ENCODE measurements at places on chromosomes 2 and 18.

- no peak for DNase-seq
These were observed 21.2 kb downstream of the GRB14 start for GRCh38 chr2:164599954-164600589.

GRCh38 chr2:136167721-136168475 is 49.9 kb upstream of the CXCR4 start:
- DNase-seq, result no peak

DNA sequence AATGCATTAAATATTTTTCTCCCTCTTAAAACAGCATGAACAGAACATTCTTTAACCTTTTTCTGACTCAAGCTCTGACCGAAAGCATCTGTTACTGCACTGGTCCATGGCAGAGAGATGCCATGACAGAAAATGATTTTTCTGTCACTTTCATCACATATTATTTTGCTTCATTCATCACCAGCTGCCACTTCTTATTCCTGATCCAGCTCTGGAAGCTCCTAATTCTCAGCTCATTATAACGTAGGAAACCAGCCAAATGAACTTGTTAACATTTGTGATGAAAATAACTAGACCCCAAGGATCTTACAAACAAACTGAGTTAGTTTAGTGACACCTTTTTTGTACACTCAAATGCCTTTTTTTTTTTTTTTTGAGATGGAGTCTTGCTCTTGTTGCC is 7.6 kb upstream of the CFLAR start:
- DNase-seq, result no peak

- no peak for DNase-seq
These were observed 874.4 kb downstream of the SUCLG1 start for GRCh38 chr2:83584672-83585071.

DNA sequence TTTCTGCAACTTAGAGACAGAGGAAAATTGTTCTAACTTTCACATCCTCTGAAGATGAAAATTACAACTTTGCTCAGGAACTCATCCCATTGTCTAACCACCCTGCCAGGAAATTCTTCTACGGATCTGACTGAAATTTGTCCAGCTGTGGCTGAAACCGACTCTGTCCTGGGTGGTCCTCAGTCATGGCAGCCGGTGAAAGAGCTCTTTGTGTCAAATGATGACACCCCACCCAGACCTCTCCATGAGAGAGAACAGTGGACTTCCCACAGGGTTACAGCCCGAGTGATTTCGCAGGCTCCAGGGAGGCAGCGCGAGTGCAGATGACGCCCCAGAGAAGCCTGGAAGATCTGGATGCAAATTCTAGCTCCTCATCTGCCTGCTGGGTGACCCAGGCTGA is 65.1 kb upstream of the TRIB2 start:
- DNase-seq, result no peak

DNA sequence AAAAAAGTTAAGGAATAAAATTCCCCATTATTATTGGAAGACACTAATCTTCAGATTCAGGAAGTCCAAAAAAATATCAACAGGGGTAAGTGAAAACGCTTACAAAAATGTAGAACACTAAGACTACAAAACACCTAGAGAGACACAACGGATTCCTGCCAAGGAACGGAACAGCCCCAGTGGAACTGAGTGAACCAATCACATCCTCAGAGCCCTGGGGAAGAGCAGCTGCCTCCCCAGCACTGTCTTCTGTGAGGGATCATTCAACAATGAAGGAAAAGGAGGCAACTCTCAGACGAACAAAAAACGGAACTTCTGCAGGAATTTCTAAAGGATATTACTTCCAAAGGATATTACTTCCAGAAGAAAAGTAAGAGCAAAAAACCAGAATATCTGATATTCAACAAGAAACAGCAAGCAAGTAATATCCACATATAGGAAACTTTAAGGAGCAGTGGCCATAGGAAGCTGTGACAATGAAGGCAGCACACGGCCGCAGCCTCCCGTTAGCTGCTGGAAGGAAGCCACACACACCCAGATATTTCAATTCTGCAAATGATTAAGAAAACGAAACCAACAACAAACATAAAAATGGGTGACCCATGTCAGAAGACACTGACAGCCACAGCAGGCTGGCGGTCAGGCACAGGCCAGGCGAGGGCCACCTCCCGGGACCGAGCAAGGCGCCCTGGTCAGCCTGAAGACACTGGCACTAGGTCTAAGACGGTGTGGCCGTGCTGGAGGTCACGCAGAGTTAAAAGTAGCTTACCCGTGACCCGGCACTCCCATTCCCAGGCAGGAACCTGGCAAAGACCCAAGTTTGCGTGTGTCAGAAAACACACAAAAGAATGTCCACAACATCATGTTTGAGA is 81.8 kb downstream of the HDAC4 start:
- DNase-seq, result no peak

DNA sequence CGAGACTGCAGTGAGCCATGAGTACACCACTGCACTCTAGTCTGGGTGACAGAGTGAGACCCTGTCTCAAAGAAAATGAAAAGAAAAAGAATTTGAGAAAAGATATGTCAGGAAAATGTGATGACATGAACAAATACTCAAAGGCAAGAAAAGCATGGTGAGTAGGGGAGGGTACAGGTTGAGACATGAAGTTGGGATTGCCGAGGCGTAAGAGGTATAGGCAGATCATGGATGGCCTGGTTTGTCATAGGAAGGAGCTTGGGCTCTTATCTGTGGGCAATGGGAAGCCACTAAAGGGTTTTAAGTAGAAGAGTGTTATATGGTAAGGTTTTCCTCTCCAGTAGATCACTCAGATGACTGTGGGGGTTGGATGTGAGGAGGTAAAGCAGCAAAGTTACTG is 32.3 kb downstream of the SPAST start:
- DNase-seq, result no peak

DNA sequence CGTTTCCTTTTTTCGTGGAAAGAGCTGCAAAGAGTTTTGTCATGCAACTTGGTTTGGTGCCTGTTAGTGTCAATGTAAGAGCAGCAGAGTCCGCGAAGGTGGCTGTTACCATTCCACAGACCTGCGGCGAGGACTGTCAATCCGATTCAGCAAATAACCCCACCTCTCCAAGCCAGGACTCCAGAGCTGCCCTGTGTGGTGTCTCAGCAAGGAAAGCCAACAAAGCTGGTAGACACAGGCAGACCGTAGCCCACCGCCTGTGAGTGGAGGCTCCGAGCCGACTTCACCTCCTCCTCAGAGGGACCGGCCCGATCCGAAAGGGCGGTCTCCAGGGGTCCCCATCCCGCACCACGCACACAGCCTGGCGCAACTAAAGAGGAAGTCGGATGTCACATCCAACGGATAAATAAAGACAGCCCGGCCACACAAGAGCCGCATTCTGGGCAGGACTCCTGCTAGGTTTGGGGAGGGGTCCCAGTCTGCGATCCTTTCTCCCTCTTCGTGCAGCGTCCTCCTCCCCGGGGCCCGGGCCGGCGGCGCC is 819 bp downstream of the ANKRD44 start:
- DNase-seq, result no peak

DNA sequence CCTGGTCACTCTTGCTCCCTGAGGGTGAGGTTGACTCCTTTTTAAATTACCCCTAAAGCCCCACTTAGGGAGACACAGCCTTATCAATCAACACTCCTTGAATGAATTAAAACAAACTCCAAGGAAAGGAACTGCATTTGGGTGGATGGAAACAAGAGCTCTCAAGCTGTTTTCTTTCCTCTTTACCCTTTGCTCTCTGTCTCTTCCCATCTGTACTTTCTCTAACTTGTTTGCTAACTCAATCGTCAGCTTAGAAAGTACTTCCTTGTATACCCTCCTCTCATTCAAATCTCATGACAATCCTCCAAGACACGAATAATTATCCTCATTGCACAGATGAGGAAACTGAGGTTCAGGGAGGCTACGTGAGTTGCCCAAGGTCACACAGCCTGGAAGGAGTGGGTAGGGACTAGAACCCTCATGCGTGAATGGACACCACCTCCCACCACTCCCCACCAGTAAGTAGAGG is 32.7 kb downstream of the ZFP36L2 start:
- DNase-seq, result no peak

GRCh38 chr2:161237392-161238264 is 70.6 kb upstream of the PSMD14 start:
- DNase-seq, result no peak

Measured in stimulated activated CD8-positive, alpha-beta memory T cell treated with anti-CD3 and anti-CD28 coated beads, Interleukin-15, amount 100 ng/mL, for 24 hours (primary cell).